ELF-1 (cell line): ENCODE measurements at places on chromosomes 7 and 10.

DNA sequence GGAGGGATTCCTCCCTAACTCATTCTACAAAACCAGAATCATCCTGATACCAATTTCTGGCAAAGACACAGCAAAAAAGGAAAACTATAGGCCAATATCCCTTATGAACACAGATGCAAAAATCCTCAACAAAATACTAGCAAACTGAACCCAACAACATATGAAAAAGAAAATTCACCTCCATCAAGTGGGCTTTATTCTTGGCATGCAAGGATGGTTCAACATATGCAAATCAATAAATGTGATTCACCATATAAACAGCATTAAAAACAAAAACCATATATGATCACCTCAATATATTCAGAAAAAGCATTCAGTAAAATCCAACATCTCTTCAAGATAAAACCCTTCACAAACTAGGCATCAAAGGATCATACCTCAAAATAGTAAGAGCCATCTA is 23.5 kb downstream of the SNX13 start:
- no peak for DNase-seq

- peak; percentile 56 for DNase-seq
Measured at GRCh38 chr10:92290076-92290836, 622 bp downstream of the CPEB3 start.

DNA sequence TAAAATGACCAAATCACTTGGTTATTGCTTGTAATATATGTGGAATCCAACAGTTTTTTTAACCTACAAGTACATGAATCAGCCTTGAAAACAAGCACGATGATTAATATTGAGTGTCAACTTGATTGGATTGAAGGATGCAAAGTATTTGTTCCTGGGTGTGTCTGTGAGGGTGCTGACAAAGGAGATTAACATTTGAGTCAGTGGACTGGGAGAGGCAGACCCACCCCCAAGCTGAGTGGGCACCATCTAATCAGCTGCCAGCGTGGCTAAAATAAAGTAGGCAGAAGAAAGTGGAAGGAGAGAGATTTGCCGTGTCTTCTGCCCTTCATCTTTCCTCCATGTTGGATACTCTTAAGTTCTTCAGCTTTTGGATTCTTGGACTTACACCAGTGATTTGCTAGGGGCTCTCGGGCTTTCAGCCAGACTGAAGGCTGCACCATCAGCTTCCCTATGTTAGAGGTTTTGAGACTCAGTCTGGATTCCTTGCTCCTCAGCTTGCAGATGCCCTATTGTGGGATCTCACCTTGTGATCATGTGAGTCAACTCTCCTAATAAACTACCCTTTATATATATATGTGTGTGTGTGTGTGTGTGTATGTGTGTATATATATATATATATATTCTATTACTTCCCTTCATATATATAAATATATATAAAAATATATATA is 118.4 kb upstream of the WDR11 start:
- peak; percentile 20 for DNase-seq

DNA sequence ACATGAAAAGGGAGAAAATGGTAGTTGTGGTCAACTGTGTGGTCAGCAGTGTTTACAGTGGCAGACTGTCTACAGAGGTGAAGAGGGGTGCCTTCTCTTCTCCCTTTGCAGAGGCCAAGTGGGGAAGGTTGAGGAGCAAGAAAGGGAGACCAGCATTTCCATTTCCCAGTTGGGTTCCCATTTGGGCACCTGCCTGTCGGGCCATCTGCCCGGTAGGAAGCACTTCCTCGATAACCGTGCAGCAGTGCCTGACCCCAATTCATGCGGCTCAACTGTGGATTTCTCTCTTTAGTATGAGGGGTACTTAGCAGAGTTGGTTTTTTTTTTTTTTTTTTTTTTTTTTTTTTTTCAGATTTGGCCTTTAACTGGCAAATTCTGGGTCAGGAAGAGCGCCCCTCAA is 127.0 kb downstream of the CCDC3 start:
- no peak for DNase-seq

- no peak for DNase-seq
Measured at GRCh38 chr10:3109196-3109595, 41.8 kb downstream of the PFKP start.

GRCh38 chr10:124319926-124320391 is 98.8 kb downstream of the OAT start:
- DNase-seq: no peak

GRCh38 chr7:101563943-101564777 is 64.9 kb downstream of the MYL10 start:
- DNase-seq: peak; percentile 54

- DNase-seq: no peak
Measured at GRCh38 chr7:85191383-85191782, 4.5 kb upstream of the SEMA3D start.

GRCh38 chr7:1678571-1679325 is 8.7 kb downstream of the ELFN1 start:
- no peak for DNase-seq

GRCh38 chr7:87877366-87878040 is 1.2 kb downstream of the DBF4 start:
- DNase-seq: no peak

DNA sequence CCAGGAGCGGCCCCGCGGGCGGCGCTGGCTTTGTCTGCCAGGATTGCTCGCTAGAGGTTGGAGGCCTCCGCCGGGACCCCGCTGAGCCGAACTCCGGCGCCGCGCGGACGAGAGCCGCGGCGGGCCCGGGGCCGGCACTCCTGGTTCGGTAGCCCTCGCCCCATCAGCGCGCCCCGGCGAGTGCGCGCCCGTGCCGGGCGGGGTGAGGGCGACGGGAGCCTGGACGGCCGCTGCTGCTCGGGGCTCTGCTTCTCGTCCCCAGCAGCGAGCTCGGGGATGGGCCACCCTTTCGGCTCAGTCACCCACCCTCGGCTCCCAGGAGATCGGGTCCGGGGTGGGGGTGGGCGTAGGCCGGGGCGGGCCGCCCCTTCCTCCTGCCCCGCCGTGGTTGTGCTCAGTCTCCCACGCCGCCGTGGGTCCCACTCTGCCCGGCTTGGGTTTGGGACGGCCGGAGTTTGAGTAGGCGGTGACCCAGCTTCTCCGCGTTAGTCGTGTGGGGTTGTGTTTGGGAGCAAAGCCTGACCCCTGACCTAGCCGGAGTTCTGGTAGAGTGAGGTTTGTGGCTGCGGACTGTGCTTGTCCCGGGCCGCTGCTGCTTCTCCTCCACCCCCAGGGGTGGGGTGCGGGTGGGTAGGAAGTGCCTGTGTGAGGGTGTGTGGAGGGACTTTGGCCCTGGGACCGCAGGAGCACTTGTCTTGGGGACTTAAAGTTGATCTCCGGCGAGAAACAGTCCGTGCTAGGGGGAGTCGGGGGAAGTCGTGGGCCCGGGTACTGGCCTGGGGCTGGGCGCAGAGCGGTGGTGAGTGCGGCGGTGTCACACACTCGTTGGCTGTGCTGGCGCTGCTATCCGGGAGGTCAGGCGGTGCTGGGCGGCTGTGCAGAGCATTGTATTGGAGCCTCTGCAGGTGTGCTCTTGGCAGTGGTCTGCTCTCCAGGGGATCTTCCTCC is 677 bp downstream of the TSPAN14 start:
- DNase-seq: peak; percentile 56

- no peak for DNase-seq
Measured at GRCh38 chr10:101693651-101693977, 1.4 kb downstream of the FBXW4 start.

DNA sequence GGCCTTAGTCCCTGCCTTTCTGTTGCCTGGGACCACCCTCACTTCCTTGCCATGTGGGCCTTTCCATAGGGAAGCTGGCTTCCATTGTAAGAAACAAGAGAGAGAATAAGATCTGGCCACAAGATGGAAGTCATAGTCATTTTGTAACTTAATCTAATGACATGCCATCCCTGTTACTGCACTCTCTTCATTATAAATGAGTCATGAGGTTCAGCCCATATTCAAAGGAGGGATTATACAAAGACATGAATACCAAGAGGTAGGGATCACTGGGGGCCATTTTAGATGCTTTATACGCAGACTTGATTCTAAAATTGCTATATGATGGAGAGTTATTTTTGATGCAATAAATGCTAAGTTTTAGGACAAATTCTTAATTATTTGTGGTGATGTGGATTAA is 75.2 kb upstream of the CELF2 start:
- no peak for DNase-seq

- DNase-seq: no peak
Measured at GRCh38 chr10:51300617-51301304, 226.5 kb downstream of the PRKG1 start.

GRCh38 chr7:158409120-158409519 is 178.5 kb downstream of the PTPRN2 start:
- DNase-seq: no peak

DNA sequence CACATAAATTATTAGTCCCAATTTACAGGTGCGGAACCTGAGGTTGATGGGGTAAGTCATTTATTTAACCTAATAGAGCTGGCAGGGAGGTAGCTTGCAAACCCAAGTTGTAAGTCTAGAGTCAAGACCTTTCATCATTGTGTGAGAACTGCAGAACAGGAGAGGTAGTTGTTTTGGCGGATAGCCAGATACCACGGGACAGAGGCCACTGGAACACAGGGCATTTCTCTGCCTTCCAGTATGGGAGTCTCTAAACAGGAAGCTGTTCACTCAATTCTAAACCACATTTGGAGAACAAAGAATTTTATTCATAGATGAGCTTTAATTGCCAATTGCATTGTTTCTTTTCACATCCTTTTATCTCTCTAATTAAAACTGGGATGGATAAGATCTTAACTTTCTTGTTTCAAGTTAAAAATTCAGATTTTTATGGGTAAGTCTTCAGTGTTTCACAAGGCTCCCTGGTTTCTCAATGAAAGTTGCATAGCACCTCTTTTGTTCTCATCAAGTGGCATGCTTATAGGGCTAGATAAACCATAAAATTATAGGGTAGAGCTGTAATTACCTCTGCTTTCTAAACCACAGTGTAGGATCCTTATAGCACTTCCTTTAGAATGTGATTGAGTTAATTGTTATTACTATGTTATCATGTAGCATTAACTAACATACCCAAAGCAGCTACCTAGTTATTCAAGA is 489.0 kb downstream of the GATA3 start:
- no peak for DNase-seq

GRCh38 chr7:129949292-129950133 is 3.2 kb downstream of the UBE2H start:
- DNase-seq: peak; percentile 77

- DNase-seq: no peak
Measured at GRCh38 chr10:964321-964987, 23.8 kb upstream of the GTPBP4 start.

GRCh38 chr7:37418381-37418780 is 30.3 kb downstream of the ELMO1 start:
- DNase-seq: no peak

- DNase-seq: no peak
Measured at GRCh38 chr10:86387178-86387794, 20.7 kb upstream of the GRID1 start.

DNA sequence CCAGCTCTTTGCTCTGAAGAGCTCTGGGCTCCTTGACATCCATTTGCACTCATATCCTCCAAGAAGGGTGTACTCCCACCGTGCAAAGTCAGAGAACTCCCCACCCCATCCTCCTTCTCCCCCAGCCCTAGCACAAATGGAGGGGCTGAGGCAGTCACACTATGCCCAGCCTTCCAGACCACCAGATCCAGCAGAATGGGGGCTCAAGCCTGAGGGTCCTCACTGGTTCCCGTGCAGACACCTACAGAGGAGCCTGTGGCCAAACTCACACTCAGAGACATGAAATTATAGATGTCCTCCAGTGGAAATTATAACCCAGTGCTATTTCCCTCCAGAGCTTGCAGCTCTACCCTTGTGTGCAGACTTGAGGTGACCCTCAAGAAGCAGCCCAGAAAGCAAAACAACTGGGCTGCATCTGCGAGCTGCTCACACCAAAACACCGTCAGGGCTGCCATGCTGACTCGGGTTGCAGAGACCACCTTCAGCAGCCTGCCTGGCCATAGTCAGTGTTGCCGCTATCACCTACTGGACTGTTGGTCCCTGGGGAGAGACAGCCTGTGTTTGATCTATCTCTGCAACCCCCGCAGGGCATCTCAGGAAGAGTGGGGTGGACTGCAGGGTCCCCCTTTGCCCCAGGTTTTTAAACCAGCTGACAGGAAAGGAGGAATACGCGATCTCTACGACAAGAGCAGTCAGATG is 7.4 kb downstream of the ZNF488 start:
- DNase-seq: no peak

DNA sequence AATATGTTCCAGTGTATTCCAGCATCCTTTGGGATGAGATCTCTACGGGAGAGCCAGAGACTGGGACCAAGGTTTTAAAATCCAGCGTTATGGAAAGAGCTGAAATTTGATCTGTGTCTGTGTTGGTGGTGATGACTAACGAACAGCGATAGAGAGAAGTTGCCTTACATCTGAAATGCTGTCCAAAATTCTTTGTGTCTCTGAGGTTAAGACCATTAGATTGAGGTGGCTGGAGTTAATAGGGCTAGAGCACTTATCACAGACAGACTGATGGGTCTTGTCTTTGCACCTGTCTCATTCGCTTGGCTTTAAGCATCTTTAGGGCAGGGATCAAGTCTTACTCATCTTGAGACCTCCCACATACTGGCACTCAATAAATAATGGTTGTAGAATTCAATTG is 41.0 kb upstream of the RAPGEF5 start:
- DNase-seq: no peak

- no peak for DNase-seq
Measured at GRCh38 chr10:23408330-23408976, 30.4 kb upstream of the OTUD1 start.

GRCh38 chr10:30215623-30216022 is 133.5 kb downstream of the MTPAP start:
- no peak for DNase-seq

GRCh38 chr7:133513608-133514007 is 260.7 kb downstream of the EXOC4 start:
- no peak for DNase-seq

GRCh38 chr7:138243430-138243829 is 167.2 kb downstream of the AKR1D1 start:
- DNase-seq: peak; percentile 96

DNA sequence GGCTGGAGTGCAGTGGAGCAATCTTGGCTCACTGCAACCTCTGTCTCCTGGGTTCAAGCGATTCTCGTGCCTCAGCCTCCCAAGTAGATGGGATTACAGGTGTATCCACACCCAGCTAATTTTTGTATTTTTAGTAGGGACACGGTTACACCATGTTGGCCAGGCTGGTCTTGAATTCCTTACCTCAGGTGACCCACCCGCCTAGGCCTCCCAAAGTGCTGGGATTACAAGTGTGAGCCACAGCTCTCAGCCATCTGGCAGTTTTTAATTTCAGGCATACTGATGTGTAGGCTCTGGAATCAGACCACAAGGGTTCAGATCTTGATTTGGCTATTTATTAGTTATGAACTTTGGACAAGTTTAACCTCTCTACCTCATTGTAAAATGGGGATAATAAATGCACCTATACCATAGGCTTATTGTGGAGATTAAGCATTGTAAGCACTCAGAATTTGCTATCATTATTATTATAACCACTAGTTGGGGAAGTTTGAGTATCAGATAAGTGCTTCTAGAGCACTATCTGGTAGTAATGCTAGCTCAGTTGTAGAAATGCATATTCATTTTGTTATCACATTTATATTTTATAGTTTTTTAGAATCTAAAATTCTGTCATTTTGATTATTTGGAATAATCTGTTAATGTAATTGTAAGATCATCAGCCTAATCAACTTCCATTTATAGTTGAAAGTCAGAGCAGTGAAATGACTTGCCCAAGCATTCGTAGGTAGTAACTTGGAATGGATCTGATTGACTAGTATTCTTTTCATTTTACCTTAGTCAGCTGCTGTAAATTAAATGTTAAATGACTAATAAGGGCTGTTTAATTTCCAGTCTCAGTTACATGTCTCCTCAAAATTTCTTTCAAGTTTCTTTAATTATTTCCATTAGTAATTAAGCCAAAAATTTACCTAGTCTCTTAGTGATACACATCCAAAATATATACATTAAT is 22.5 kb downstream of the KMT2E start:
- DNase-seq: no peak

- DNase-seq: no peak
Measured at GRCh38 chr7:35722054-35722849, 27.3 kb upstream of the HERPUD2 start.
